Endothelial cell (in vitro differentiated cells): ENCODE measurements at places on chromosomes 3 and 15.

DNA sequence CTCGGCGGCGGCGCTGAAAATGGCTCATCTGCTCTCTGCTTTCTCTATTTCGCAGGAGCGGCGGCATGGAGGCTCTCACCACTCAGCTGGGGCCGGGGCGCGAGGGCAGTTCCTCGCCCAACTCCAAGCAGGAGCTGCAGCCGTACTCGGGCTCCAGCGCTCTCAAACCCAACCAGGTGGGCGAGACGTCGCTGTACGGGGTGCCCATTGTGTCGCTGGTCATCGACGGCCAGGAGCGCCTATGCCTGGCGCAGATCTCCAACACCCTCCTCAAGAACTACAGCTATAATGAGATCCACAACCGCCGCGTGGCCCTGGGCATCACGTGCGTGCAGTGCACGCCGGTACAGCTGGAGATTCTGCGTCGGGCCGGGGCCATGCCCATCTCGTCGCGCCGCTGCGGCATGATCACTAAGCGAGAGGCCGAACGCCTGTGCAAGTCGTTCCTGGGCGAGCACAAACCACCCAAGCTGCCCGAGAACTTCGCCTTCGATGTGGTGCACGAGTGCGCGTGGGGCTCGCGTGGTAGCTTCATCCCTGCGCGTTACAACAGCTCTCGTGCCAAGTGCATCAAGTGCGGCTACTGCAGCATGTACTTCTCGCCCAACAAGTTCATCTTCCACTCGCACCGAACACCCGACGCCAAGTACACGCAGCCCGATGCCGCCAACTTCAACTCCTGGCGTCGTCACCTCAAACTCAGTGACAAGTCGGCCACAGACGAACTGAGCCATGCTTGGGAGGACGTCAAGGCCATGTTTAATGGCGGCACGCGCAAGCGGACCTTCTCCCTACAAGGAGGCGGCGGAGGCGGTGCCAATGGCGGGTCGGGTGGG, 790 bp downstream of the SKOR1 start:
- no peak for DNase-seq

DNA sequence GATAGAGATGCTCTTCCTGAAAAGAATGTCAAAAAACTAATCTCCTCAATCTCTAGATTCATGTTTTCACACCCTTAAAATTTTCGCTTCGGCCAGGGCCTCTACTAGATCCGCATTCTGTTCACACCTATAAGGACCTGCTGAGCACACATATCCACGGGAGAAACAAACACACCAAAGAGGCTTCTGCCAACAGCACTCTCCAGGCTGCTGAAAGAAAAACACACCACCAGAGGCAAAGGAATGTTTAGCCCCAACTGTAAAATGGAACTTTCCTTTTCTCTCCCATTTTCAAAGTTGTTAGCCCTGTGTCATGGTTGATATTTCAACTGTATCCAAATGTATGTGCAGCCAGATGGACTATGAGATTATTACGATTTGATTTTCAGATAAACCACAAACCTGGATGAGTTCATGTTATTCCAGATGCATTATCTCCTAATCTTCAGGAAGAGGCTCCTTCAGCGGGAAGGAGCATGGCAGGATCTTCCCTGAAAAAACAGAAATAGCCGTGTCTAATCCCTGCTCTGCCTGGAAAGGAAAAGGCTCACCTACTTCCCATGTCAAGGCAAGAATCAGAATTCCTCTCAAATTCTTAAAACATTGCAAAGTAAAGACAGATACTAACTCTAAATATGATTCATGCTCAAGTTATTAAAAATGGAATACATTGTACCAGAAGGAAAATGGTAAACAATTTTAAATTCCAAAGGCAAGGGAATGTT, 442.7 kb upstream of the NR2F2 start:
- DNase-seq: no peak

- no peak for DNase-seq
These were observed 30.5 kb downstream of the PRR20G start for GRCh38 chr3:127257351-127257750.

DNA sequence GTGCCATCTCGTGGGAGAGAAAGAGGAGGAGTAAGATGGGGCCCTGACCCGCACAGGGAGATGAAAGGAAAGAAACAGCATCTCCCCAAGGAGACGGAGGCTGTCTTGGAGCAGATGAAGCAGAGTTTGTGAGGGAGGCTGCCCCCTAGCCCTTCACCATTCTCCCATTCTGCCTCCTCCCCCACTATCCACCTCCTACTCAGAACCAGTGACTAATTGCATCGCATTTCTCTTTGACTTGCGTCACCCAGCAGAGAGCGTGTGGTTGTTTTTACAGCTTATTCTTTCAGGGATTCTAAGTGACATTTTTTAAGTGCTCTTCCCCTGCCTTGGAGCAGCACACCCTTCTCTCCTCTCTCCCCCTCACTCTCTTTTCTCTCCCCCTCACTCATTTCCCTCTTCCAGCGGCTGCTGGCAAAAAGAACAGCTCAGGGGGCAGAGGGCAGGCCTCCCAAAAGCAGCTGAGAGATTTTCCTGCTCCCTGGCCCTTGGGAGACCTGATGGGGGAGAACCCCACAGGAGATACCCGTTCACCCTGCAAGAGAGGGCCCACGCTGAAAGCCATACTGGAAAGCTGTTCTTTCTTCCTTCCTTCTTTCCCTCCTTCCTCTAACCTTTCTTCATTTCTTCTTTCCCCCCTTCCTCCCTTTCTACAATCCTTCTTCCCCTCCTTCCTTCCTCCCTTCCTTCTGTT, 91.8 kb downstream of the MRPL46 start:
- no peak for DNase-seq

GRCh38 chr15:35717721-35718120, 171.8 kb upstream of the DPH6 start:
- DNase-seq: no peak
